ENCODE measurements at places on chromosomes 4 and X.

- no peak for DNase-seq
These were observed 44.5 kb downstream of the FTHL17 start for GRCh38 chrX:31027351-31027750.

- DNase-seq: peak; percentile 6
These were observed 447.5 kb upstream of the RASGEF1B start for GRCh38 chr4:81919223-81919622.

DNA sequence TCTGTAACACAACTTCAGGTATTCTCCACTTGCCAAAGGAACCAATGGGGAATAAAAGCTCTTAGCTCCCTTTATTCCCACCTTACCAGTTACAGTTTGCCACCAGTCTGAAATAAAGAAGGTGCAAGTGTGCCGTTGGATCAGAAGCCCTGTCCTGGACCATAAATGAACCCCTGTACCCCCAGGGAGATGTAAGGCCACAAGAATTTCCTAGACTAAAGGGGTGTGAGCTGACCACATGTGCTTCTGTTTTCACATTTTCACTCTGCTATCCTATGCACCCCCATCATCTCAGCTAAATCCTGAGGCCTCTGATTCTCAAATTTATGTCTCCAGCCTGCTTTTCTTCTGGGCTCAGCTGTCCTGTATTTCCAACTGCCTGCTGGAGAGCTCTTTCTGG is 221.2 kb downstream of the SPRY1 start:
- DNase-seq: no peak

DNA sequence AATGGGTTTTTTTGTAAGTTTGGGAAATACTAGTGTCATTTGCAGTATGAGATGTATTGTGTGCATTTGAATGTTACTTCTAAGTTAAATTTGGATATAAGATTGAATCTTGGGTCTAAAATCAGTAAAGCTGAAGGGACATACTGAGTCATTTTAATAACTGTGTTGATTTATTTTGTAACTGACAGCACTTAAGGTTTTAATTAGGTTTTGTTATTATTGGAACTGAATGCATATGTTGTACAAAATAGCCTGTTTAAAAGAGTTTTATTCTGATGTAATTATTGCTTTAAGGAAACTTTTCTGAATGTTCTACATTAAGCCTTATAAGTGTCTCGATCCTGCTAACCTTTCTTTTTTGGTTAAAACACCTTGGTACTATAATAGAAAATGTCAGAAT is 396.6 kb downstream of the MAPK10 start:
- no peak for DNase-seq

- DNase-seq: peak; percentile 13
These were observed 672 bp downstream of the LONRF3 start for GRCh38 chrX:118974908-118975671.

DNA sequence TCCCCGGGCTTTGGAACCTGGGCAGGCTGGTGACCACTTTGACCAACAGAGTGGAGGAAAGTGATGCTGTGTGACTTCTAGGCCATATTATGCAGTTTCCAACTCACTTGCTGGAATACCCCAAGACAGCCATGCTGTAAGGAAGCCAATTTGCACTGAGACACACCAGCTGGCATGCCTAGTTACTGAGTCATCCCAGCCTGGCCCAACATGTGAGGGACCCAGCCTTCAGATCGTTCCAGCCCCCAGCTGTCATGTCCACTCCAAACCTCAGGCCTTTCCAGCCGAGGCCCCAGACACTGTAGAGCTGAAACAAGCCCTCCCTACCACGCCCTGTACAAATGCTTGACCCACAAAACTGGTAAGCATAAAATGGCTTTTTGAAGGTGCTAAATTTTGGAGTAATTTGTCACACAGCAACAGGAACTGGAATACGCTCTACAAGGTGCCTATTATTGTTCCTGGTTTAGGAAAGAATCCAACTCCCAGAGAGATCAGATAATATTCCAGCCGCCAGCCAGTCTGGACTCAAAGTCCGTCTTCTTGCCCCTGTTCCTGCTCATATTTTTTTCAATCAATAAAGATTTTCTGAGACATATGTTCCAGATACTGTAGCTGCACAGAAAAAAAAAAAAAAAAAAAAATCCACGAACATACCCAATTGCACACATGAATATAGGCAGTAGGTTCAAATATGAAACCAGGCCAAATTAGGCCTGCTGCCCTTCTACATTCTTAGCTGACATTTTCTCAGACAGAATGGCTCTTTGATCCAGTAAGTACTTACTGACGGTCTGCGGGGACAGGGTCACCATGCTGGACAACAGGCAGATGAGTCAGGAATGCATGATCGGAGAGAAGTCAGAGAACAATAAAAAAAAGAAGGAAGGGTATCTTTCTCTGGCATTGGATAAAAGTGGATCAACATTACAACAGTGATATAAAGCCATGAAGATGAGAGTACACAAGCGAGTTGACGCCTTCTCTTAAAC is 35.1 kb downstream of the SH3KBP1 start:
- peak; percentile 70 for DNase-seq

DNA sequence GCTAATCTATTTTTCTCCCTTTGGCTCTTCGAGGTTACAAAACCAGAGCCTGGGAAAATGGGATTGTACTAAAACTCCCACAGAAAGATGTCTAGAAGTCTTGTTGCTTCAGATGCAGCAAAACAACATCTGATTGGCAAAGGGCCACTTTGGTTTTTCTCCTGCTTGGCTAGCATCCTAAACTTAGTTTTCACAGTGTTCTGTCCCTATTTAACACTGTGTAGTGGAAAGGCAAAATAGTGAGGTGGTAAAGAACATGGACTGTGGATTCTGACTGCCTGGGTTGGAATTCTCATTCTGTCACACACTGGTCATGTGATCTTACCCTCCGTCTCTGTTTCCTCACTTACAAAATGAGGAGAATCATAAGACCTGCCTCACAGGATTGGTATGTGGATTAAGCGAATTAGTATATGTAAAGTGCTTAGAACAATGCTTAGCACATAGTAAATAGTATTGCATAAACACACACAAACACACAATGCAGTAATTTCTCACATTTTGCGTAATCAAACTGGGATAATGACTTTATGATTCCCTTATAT is 23.5 kb downstream of the TIGD2 start:
- DNase-seq: peak; percentile 95

DNA sequence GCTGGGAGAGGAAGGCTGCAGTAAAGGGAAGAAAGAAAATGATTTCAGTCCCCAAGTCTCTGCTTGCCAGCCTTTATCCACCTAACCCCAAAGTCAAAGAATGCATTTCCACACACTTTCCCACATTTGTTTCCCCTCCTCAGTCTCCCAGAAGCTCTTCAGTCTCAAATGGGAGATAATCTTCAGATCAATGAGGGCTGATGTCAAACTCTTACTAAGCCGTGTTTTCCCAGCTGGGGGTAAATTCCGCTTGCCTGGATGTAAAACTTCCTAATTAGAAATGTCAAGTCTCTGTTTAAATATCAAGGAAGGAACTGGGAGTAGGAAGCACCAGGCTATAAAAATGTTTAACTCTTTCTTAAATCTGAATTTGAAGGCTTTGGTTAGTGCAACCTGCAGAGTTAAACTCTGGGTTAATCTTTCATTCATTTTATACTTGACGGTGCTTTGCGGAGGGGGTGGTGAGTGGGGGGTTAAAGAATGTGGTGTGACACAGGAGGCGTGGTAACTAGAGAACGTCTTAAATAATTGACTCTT is 601.4 kb upstream of the ACTRT1 start:
- no peak for DNase-seq

- DNase-seq: peak; percentile 68
These were observed 1.4 kb downstream of the ZNF827 start for GRCh38 chr4:145936997-145937901.

DNA sequence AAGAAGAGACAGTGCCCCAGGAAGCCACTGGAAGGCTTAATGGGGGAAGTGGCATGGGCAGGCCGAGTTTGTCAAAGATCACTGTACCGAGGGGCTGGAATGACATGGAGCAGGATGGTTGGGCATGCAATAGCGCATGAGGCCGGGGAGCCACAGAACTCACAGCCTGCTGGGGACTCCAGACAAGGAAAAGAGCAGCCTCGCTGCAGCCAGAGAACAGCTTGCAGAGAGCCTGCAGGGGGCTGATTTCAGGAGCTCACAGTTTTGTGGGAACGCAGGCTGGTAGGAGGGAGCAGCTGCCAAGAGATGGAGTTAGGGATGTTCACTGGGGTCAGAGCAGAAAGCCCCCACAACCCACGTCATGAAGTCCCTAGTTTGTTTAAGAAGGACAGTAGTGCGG is 45.4 kb downstream of the STOX2 start:
- no peak for DNase-seq

- DNase-seq: no peak
These were observed 14.0 kb upstream of the ADAD1 start for GRCh38 chr4:122364700-122365404.

DNA sequence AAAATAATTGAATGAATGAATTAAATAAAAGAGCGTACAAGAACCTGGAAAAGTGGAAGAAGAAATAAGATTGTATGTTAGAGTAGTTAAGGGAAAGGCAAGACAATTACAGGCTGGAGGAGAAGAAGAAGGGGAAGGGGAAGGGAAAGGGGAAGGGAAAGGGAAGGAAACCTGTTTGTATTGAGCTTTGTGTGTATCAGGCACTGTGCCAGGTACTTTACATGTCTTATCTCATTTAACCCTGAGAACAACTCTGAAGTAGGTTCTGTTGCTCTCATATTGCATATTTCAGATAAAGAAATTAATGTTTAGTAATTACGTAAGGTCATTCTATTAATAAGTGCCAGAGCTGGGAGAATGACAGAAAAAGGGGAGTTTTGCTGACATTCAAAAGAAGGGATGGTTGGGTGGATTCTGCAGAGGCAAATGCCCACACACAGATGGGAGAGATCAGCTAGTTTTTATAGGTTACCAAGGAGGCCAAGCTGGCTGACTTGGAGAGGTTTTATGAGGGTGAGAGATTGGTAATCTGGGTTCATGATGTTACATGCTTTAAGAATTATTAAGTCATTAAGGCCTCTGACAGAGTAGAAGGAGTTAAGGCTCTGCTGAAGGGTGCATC is 92.3 kb upstream of the LCORL start:
- no peak for DNase-seq

DNA sequence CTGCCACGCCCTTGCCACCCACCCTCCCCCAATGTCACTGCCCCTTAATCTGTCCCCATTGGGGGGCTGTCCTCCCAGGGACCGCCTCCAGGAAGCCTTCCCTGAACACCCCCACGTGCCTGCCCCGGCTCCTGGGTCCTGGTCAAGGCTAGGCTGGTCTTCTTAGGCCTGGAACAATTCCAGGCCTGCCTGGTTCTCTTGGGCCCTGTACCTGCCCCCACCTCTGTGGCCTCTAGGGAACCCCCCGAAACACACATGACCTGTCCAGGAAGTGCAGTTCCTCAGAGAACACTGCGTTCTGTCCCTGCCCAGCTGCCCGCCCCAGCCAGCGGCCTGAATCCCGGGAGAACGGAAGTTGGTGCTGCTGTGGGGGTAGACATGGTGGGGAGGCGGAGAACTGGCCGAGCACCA is 5.1 kb downstream of the MXD4 start:
- DNase-seq: peak; percentile 35

DNA sequence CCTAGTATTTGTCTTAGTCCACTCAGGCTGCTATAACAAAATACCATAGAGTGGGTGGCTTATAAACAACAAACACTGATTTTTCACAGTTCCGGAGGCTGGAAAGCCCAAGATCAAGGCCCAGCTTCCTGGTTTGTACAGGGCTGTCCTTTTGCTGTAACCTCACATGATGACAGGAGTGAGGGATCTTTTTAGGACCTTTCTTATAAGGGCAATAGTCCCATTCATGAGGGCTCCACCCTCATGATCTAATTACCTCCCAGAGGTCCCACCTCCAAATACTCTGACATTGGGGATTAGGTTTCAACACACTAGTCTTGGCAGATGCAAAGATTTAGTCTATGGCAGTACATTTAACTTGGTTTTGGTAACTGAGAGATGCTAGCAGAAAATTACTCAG is 20.9 kb downstream of the GPAT3 start:
- no peak for DNase-seq

DNA sequence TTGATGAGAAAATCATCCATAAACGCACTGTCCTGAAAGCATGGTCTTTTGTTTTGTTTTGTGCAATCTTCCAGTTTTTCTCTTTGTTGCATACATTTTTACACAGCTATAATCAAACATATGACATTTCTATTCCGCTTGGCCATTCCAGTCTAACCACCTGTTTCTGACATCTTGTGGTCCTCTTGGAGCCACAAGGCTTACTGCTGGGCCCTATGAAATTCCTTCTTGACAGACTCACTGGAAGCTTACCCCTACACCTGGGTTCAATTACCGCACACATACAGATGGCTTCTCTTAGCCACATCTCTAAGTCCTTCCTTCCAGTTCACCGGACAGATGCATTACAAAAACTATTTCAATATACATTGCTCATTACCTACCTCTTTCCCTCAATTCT is 72.4 kb downstream of the PAPSS1 start:
- no peak for DNase-seq

DNA sequence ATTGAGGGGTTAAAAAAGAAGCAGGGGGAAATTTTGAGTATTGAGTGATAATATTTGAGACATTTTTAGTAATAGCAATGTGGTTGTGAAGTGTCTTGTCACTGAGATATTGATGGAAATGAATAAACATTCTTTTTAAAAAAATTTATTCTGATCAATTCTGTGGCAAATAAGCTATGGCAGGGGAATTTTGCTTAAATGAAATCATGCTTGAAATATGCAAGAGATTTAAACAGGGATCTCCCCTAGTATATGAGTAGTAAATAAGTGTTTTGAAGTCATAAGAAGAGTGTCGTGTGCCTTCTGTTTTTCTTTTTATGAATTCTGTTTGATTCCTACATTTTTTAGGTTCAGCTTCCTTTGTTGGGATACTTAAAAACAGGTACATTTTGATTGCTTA is 23.2 kb downstream of the IL15 start:
- DNase-seq: no peak

DNA sequence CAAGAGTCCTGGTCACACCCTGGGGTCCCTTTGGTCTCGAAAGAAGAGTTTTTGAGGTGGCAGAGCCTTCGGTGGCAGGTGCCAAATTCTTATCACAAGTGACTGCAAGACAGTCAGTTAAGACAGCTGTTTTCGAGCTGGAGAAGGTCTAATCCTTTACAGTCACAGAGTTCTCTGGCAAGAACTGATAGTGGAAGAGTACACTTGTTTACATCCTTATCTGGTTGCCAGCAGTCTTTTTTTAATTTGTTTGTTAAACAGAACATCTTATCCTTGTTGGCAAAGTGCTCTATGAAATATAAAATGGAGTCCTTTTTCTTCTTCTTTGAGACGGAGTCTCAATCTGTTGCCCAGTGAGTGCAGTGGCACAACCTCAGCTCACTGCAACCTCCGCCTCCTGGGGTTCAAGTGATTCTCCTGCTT is 50.4 kb upstream of the ELOVL6 start:
- DNase-seq: no peak

DNA sequence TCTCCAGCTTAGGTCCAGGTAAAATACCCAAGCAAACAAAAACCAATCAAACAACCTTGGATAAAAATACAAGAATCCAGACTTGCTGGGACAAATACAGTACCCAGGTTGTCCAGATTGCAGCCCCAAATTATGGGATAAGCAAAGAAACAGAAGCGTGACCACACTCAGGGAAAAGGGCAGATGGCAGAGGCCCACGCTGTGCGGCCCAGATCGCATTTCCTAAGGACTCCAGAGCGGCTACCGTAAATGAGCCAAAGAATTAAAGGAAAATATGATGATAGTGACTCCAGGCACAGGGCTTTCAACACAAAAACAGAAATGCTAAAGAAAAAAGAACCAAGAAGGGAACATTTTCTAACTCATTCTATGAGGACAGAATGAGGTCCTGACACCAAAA is 50.3 kb downstream of the FGFRL1 start:
- DNase-seq: no peak
